ENCODE measurements at places on chromosomes 2 and 18.
A peak's percentile ranks its signal among the peaks of the same experiment; 100 is the strongest.

DNA sequence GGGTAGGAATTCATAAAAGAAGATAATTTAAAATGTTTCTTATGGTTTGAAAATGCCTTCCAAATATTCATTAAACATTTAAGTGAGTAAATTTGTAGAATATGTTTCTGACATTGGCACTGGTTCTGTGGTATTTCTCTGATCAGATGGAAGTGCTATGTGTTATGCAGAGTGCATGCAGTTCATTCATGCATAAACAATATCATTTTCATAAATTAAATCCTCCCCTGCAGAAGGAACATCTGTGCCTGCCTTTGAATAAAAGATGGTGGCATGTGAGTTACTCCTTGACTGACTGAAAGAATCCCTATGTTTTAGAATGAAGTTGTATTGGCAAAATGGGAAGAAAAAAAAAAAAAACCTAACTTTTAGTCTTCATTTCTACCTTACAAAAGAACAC is 5.9 kb downstream of the NEUROD1 start:
- DNase-seq, result no peak

DNA sequence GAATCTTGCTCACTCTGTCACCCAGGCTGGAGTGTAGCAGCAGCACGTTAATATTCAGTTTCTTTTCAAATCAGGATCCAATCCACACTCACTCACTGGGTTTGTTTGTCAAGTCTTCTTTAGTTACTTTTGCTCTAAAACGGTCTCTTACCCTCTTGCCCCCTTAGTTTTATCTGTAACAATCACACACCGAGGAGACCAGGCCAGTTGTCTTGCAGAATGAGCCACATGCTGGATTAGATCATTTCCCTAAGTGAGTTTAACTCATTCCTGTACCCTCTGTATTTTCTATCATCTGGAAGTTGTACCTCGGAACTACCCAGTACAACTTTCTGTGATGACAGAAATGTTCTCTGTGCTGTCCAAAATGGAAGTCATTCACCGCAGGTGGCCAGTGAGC is 20.7 kb upstream of the TOGARAM2 start:
- DNase-seq, result no peak

GRCh38 chr2:33377048-33377447 is 99.4 kb upstream of the RASGRP3 start:
- no peak for DNase-seq

- no peak for DNase-seq
These were observed 100.5 kb upstream of the GLI2 start for GRCh38 chr2:120635146-120635545.

DNA sequence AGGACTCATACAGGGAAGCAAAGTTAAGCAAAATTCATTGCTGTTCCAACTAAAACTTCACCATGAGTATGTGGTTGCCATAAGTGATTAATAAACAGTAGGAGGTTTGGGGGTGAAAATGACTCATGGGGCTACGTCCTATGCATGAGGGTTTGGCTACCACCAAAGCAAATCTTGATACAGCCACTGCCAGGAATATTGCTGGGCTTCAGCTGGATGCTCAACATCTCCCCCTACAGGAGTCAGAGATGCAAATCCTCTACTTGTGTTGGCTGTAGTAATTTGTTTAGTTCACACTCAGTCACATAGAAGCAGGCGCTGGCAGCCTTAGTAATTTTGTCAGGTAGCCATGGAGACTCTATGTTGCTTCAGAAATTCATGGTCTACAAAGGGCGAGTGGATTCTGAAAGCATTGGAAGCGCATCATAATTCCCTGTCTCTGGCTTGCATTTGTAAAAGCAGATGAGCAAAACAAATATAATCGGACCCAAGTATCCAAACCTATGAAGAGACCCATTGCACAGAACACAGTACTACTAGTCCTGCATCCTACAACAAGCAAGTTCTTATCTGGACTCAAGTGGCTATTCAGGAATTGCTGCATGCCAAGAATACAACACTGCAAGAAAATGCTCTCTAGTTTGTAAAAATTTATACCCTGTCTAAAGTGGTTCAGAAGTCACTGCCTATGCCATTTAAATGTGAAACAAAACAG is 76.0 kb downstream of the CD28 start:
- no peak for DNase-seq

GRCh38 chr2:56681659-56682396 is 498.0 kb downstream of the CCDC85A start:
- DNase-seq, result no peak

DNA sequence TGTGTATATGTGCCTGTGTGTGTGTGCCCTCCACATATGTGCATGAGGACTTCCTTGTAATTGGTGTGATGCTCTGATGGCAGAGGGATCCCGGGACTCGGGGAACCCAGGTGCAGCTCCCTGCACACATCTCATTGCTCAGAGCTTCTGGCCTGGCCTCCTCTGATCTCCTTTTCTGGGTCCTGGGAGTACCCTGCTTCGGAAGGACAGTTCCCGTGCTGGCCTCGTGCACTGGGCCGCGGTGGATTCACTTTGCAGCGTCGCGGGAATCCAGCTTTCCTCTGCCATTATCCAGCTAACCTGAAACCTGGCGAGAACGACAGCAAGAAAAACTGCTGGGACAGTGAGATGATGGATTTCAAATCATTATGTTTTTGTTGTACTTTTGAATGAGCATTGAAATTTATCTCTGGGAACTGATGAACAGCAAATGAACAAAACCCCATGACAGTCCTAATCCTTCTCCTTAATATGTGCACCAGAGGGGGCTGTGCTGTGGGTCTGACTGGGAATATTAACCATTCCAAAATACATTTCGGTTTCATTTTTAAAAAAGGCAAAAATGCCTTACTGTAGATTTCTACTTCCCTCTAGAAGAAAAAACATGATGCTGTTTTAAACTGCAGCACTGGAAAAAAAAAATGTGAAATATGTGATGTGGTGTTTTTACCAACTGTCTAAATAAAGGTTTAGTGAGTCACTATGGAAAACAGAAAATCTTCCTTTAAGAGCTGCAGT is 78.2 kb downstream of the PTGR3 start:
- peak; percentile 10 for DNase-seq

DNA sequence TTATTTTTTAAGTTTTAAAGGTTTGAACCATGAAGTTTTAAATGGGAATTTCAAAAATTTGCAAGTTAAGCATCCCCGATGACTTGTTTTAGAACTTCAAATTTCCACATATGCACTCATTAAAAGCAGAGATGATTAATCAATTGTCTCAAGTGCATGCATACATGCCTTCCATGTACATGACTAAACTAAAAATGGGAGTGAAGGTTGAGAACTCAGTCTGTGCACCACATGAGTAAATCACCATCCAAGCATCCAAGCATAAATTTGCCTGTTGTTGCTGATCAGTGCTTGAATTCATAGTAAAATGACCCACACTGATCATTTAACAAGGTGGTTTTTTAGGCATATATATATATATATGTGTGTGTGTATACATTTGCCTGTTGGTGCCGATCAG is 249.8 kb downstream of the ARHGAP15 start:
- no peak for DNase-seq

DNA sequence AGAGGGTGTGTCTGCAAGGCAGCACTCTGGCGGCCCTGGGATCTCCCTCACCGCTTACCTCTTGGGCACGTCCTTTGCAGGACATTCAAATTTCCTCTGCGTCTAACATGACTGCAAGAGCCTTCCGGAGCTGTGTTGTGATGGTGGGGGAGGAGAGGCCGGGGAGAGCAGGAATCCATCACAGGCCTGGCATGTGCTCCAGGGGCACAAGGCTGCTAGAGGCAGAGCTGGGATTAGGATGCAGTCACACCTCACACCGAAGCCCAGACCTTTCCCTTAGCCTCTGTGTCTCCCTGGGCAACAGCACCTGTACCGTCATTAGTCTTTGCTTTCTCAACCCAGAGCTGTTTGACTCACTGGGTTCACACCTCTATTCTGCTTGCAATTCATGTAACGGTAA is 111.3 kb downstream of the CMPK2 start:
- no peak for DNase-seq

DNA sequence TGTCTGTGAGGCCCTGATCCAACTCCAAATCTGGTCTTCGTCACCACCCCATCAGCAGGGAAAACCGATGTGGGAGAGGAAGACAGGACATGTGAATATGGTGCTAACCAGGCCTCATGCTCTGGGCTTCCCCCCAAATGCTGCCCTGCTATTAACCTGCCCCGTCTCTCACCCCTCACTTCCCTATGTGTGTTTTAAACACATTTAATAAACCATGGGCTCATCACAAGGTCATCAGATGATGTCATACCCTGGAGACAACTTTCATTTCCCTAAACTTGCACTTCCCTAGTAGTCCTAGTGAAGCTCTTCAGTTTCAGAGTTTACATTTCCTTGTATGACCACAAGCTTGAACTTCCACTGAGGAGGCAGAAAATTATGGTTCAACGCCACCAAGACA is 49.9 kb downstream of the CD8B2 start:
- DNase-seq, result no peak

DNA sequence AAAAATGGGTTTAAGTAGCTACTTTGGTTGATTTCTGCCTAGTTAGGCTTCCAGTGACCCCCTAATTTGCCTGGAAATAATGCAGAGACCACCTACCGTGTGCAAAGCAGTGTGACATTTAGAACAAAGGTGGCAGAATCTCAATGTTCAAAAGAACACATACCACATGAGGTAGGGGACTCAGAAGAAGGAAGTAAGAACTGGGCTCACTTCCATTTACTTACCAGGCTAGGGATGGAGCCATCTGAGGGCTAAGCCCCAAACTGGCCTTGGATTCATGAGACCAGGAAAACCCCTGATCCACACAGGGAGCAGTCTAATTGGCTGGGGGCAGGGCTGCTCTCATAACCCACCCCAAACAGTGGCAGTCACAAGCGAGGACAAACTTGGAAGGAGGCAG is 190.7 kb downstream of the NCKAP5 start:
- DNase-seq, result no peak

DNA sequence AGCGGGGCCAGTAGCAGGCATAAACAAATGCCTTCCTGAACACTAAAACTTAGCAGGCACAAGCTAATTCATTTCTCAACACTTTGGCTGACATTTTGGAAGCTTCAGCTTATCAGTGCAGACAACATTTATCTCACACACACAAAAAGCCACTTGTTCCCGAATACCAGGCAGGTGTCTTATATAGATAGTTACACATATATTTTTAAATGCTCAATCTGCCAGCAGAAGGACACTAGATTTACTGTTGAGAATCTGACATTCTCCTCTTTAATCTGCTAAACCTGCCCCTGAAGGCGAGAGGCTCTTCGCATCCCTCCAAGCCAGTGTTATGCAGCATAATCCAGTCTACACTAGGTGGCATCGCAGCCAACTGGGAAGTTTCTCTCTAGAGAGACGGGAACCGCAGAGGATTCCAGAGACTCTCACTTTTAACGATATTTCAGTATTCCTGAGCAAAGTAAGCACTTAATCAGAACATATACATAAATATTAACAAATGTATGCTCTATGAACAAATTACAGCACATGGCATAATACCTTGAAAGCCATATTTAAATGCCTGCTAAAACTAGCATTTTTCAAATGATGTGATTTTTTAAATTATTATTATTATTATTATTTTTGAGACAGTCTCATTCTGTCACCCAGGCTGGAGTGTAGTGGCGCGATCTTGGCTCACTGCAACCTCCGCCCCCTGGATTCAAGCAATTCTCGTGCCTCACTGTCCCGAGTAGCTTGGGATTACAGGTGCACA is 90.2 kb upstream of the SCG2 start:
- DNase-seq, result no peak

- DNase-seq, result no peak
These were observed 170.1 kb downstream of the ASB1 start for GRCh38 chr2:238596571-238597551.

- no peak for DNase-seq
These were observed 135.1 kb downstream of the DLGAP1 start for GRCh38 chr18:4319738-4320677.

DNA sequence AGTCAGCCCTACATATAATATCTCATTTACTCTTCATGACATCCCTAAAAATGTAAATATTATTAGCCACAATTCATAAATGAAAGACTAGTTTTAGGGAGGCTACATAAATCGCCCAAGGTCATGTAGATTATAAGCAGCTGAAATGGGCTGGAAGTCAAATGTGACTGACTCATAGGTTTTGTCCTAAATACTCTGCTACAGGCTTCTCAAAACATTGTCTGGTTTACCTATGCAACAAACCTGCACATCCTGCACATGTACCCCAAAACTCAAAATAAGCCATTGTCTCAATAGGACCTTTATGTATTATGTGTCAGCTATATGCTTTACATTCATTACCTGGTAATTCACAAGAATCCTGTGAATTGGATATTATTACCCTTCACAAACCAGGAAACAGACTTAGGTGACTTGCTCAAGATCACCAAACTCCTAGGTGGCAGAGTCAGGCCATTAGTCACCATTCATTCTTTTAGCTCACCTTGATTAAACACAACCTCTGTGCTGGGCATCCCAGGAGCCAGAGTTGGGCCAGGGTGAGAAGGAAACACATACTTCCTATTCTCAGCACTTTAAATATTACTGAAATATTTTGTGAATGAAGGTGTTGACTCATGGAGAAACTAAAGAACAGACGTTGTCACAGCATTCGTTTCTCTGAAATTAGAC is 69.4 kb upstream of the CPO start:
- DNase-seq, result no peak

GRCh38 chr2:176535467-176536113 is 266.3 kb downstream of the MTX2 start:
- no peak for DNase-seq

All from activated CD8-positive, alpha-beta memory T cell treated with anti-CD3 and anti-CD28 coated beads, Interleukin-2, amount 50 U/mL, for 48 hours (primary cell).